ENCODE measurements at places on chromosomes 7 and 10.

DNA sequence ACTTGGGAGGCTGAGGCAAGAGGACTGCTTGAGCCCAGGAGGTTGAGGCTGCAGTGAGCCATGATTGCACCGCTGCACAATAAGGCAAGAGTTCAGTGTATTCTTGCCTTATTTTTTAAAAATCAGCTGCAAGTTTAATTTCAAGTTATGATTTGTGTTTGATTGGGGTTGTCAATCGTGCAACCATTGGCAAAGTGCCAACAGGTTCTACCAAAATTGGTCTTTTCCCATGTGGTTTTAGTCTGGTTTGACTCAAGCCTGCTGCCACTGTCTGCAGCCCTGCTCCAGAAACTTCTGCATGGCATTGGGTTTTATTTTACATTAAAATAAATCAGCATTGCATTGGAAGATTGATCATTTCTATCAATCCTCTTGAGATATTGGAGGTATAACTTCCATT is 72.7 kb downstream of the PTPRE start:
- H3K4me3 ChIP-seq, result no peak overlapping the region
- peaks cover 7% of the 10 kb centered on the region for H3K4me1 ChIP-seq
- H3K36me3 ChIP-seq, result no peaks in the 10 kb centered on the region
- no peak overlapping the region for H3K27ac ChIP-seq
- ATAC-seq, result no peak

DNA sequence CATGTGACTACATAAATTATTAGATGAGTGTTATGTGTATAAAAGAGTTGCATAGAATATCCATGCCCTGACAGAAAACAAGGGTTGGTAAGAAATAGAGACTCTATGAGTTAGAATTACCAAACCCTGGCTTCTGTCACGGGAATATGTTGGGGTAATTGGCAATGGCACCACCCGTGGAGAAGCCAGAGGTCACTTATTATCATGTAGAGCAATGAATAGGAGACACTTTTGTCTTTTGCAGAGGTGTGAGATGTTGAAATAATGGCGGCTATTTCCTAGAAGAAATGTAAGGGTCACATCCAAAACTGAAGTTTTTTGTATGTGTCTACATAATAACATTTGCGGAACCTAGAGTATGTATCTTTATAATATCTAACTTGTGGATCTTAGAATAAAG is 35.3 kb downstream of the ABCB5 start:
- H3K36me3 ChIP-seq, result no peaks in the 10 kb centered on the region
- H3K27ac ChIP-seq, result no peak overlapping the region
- no peaks in the 10 kb centered on the region for H3K4me1 ChIP-seq
- no peak for ATAC-seq
- peaks cover 13% of the 10 kb centered on the region for H3K27me3 ChIP-seq

DNA sequence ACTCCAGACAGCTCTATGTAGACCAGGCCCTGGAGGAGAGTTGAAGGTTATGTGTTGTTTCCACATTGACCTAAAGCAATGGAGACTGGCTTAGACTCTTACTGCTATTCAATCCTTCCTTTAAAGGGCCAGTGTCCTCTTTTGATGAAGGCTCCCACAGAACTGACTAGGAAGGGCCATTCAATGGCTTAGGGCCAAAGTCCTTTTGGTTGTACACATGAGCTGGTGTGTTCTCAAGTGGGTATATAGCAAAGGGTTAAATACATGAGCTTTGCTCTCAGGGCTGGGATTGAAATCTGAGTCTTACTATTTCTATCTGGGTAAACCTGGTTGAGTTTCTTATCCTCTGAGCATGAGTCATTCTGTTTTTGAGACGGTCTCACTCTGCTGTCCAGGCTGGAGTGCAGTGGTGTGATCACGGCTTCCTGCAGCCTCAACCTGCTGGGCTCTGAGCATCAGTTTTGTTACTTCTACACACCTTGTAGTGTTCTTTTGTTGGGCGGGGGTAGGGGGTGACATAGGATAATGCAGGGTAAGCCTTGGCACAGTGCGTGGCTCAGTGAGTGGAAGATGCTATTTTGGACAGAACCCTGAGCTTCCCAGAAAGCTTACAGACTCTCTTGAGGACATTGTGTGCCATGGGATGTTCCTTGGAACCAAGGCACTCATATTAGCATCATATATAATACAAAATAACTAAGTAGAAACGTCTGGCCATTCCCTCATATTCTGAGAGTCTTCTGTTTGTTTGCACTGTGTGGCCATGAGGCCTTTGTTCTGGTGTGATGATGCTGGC is 90.1 kb downstream of the ABCC2 start:
- peaks cover 56% of the 10 kb centered on the region for H3K27me3 ChIP-seq
- ATAC-seq, result peak; percentile 44
- H3K27ac ChIP-seq, result no peak overlapping the region

GRCh38 chr7:149873970-149874643 is 338 bp downstream of the ATP6V0E2 start:
- peak overlapping the region; percentile 82 for H3K4me3 ChIP-seq
- no peak for ATAC-seq

DNA sequence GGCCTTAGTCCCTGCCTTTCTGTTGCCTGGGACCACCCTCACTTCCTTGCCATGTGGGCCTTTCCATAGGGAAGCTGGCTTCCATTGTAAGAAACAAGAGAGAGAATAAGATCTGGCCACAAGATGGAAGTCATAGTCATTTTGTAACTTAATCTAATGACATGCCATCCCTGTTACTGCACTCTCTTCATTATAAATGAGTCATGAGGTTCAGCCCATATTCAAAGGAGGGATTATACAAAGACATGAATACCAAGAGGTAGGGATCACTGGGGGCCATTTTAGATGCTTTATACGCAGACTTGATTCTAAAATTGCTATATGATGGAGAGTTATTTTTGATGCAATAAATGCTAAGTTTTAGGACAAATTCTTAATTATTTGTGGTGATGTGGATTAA is 75.2 kb upstream of the CELF2 start:
- H3K27ac ChIP-seq, result no peak overlapping the region
- H3K27me3 ChIP-seq, result peaks cover 39% of the 10 kb centered on the region
- H3K4me1 ChIP-seq, result no peaks in the 10 kb centered on the region
- H3K4me3 ChIP-seq, result no peak overlapping the region
- ATAC-seq, result no peak
- H3K36me3 ChIP-seq, result no peaks in the 10 kb centered on the region

- H3K4me1 ChIP-seq, result no peaks in the 10 kb centered on the region
- ATAC-seq, result no peak
- no peak overlapping the region for H3K27ac ChIP-seq
- H3K4me3 ChIP-seq, result no peak overlapping the region
- peaks cover 5% of the 10 kb centered on the region for H3K27me3 ChIP-seq
These were observed 94.6 kb downstream of the ANLN start for GRCh38 chr7:36484265-36484664.

- ATAC-seq, result no peak
- H3K4me3 ChIP-seq, result no peak overlapping the region
- H3K27me3 ChIP-seq, result no peaks in the 10 kb centered on the region
These were observed 147.8 kb upstream of the SEMA3E start for GRCh38 chr7:83796760-83797159.

- peaks cover 41% of the 10 kb centered on the region for H3K27me3 ChIP-seq
- H3K36me3 ChIP-seq, result no peaks in the 10 kb centered on the region
These were observed 129.0 kb downstream of the MARCHF5 start for GRCh38 chr10:92419740-92420545.

Data from activated T-helper 17 cell treated with anti-CD3 and anti-CD28 coated beads, Interleukin-2, amount 50 U/mL, for 72 hours (primary cell).